ENCODE measurements at places on chromosomes 5 and 9. TPM values are rescaled to one million over a fixed set of nuclear protein-coding genes. Genes with fewer than 3 reads are reported as not detected.

Gene POU5F2
- total RNA-seq: 0.99 TPM

Gene PAXX
- total RNA-seq: 16.1 TPM

Gene GPR150
- total RNA-seq: 0.66 TPM

Gene UBE2QL1
- not detected for total RNA-seq

Gene ANGPTL2
- total RNA-seq: 184 TPM

Gene PCDHB3
- total RNA-seq: 0.29 TPM

Gene QRFP
- total RNA-seq: not detected

Gene SPINK7
- not detected for total RNA-seq

Gene SCGB3A2
- total RNA-seq: not detected

Gene SPATA31A3
- not detected for total RNA-seq

Gene SLC6A3
- under 0.01 TPM for total RNA-seq

Gene NUDT12
- 11.1 TPM for total RNA-seq

Gene FOXI1
- total RNA-seq: not detected

Gene ROR2
- 20.9 TPM for total RNA-seq

Gene DAB2
- total RNA-seq: 199 TPM

Gene TLX3
- total RNA-seq: not detected

Gene EQTN
- not detected for total RNA-seq

Gene ADRA1B
- total RNA-seq: not detected

Gene FBN2
- 78.2 TPM for total RNA-seq

Gene CDKN2B-AS1
- total RNA-seq: 4.5 TPM

Gene ABLIM3
- total RNA-seq: 23.1 TPM

Gene SHOC1
- total RNA-seq: under 0.01 TPM

Gene SYK
- not detected for total RNA-seq
